Hair follicular keratinocyte (primary cell): ENCODE measurements at places on chromosomes 12 and 14. TPM values are rescaled to one million over a fixed set of nuclear protein-coding genes. Genes with fewer than 3 reads are reported as not detected.

The GPD1 gene
- total RNA-seq = 0.08 and 0.39 TPM in 2 replicates

The IL22 gene
- not detected in 2 replicates for total RNA-seq

The KRT6C gene
- total RNA-seq = 11.7 and 19.2 TPM in 2 replicates

The GNB3 gene
- total RNA-seq = 0.47 and 0.49 TPM in 2 replicates

The CRIP2 gene
- total RNA-seq = 67.7 and 141 TPM in 2 replicates

The CCDC92 gene
- 9.3 and 17.6 TPM in 2 replicates for total RNA-seq

The ACSM4 gene
- not detected in 2 replicates for total RNA-seq

The SCN8A gene
- 0.23 and 0.30 TPM in 2 replicates for total RNA-seq

The HSPA2 gene
- 10.3 and 18.1 TPM in 2 replicates for total RNA-seq

The NPFF gene
- total RNA-seq = not detected in 2 replicates

The INHBC gene
- total RNA-seq = not detected in 2 replicates

The FERMT2 gene
- 17.3 and 20.8 TPM in 2 replicates for total RNA-seq

The SPIC gene
- total RNA-seq = not detected in 2 replicates

The SPATA7 gene
- total RNA-seq = 9.7 and 9.9 TPM in 2 replicates

The ENDOU gene
- total RNA-seq = 0.04 TPM in 1 of 2 replicates, not detected in the other

The KLRC4 gene
- not detected in 2 replicates for total RNA-seq

The FZD10 gene
- 0.04 and 0.16 TPM in 2 replicates for total RNA-seq

The GYS2 gene
- not detected in 2 replicates for total RNA-seq

The DLGAP5 gene
- total RNA-seq = 11.9 and 44.8 TPM in 2 replicates

The CELA1 gene
- not detected in 2 replicates for total RNA-seq

The RNASE7 gene
- 5.5 and 22.4 TPM in 2 replicates for total RNA-seq

The NKX2-8 gene
- 0.86 TPM in 1 of 2 replicates, not detected in the other for total RNA-seq

The LPAR5 gene
- 15.7 and 17.6 TPM in 2 replicates for total RNA-seq

The MAP1LC3B2 gene
- 0.19 and 0.70 TPM in 2 replicates for total RNA-seq

The RPGRIP1 gene
- total RNA-seq = not detected in 2 replicates

The BMP4 gene
- total RNA-seq = 0.91 TPM in 1 of 2 replicates, not detected in the other

The DCN gene
- 2.5 and 21.4 TPM in 2 replicates for total RNA-seq

The WDHD1 gene
- 7.8 and 12.0 TPM in 2 replicates for total RNA-seq

The BIN2 gene
- total RNA-seq = not detected in 2 replicates

The RHEBL1 gene
- 2.1 and 3.9 TPM in 2 replicates for total RNA-seq

The KRT85 gene
- total RNA-seq = not detected in 2 replicates

The E2F7 gene
- total RNA-seq = 7.8 and 10.8 TPM in 2 replicates

The TUNAR gene
- not detected in 2 replicates for total RNA-seq

The HOXC5 gene
- 1.6 and 3.1 TPM in 2 replicates for total RNA-seq

The SPATS2 gene
- 24.4 and 31.1 TPM in 2 replicates for total RNA-seq

The WNT1 gene
- total RNA-seq = not detected in 2 replicates

The HOXC12 gene
- total RNA-seq = 0.31 and 0.80 TPM in 2 replicates

The CD69 gene
- not detected in 2 replicates for total RNA-seq

The CARMIL3 gene
- 0.08 TPM in 1 of 2 replicates, not detected in the other for total RNA-seq

The ADGRD1 gene
- not detected in 2 replicates for total RNA-seq

The PDE3A gene
- total RNA-seq = 0.08 TPM in 1 of 2 replicates, not detected in the other

The BICDL1 gene
- total RNA-seq = 14.5 and 20.5 TPM in 2 replicates

The INSM2 gene
- not detected in 2 replicates for total RNA-seq

The CD27 gene
- total RNA-seq = not detected in 2 replicates

The GNPTAB gene
- total RNA-seq = 23.2 and 25.0 TPM in 2 replicates

The KRT75 gene
- 4.9 and 7.4 TPM in 2 replicates for total RNA-seq

The AQP2 gene
- not detected in 2 replicates for total RNA-seq

The TAS2R9 gene
- not detected in 2 replicates for total RNA-seq

The HHIPL1 gene
- total RNA-seq = 0.23 and 1.6 TPM in 2 replicates
